ENCODE measurements at places on chromosomes 6 and 20.

DNA sequence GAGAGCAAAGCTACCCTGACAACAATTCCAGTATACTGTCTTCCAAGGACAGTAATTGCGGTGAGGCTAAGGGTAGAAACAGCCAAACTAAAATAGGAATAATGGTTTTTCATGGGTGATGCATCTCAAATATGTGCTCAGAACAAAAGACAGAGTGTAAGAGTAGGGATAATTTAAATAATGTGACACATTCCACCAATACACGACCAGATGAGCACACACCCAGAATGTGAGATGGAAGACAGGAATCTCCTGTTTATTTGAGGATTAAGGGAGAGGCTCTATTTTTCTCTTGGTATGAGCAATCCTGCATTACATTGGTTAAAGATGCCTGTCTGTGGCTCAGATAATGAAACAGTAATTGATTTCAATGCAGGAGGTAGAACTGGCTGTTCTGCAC lies 292.9 kb upstream of the ZFP64 start:
- no peak for DNase-seq

GRCh38 chr6:134449781-134450180 lies 131.9 kb upstream of the SGK1 start:
- DNase-seq, result no peak

GRCh38 chr6:98118397-98119045 lies 715.9 kb upstream of the POU3F2 start:
- DNase-seq, result no peak

DNA sequence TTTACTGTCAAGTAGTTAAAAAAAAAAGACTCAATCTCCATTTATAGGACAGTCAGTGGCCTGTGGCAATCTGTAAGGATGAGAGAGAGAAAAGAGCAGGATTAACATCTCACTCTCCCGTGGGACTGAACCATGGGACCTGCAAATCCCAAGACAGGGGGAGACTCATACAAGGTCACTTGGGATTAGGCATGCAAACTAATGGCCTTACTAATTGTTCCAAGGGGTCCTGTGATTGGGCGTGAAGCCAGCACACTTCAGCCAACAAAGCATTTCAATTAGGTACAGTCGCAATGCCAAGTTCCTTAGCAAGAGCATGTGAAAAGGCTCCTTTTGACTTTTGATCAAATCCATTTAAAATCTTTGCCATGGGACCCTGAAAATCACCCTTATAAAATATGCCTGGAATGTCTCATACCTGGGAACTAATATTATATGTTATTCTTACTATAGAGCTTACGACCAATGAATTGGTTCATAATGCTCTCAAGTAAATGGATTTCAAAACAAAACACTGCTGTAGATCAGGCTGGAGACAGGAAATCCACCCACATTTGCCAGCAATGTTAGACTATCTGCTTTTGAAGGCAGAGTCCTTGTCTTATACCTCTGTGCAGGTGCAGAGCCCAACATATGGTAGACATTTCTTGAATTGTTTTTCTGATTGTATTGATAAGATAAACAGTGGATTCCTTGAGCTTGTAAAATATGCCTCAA lies 412.5 kb downstream of the GJA1 start:
- no peak for DNase-seq

DNA sequence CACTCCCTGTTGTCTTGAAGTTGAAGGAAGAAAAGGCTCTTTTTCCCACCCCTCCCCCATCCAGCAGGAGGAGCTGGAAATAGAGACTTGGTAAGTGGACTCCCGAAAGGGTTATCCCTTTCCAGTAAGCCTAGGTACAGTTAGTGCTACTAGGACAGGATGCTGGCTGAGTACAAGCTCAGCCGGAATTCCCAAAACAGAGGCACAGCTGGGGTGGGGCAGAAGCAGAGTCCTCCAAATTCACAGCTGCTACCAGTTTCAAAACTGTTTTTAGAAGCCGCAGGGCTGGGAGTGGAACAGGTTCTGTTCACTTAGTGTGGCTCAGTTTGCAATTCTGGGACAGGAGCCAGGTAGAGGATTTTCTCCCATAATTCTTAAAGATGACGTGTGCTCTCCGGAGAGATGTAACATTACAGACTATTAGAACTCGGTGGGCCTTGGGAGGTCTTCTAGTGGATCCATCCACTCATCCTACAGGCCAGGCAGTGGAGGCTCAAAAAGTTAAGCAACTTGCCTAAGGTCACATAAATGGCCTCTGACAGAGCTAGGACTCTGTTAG lies 19.0 kb upstream of the UTRN start:
- DNase-seq, result no peak

- DNase-seq, result no peak
Observed at GRCh38 chr6:166998256-166999144, 697 bp upstream of the CEP43 start.

- no peak for DNase-seq
Observed at GRCh38 chr6:146937316-146937715, 266.9 kb upstream of the STXBP5 start.
